ENCODE measurements at places on chromosomes 1 and 21. TPM values are rescaled to one million over a fixed set of nuclear protein-coding genes. Genes with fewer than 3 reads are reported as not detected.

The FCER1G gene
- total RNA-seq, result 1.5 TPM

The TLR5 gene
- 3.9 TPM for total RNA-seq

The RUNX1 gene
- 7.3 TPM for total RNA-seq

The FAM151A gene
- not detected for total RNA-seq

The CTSS gene
- 0.17 TPM for total RNA-seq

The ZYG11A gene
- not detected for total RNA-seq

The SLC22A15 gene
- total RNA-seq, result 4.6 TPM
